ENCODE measurements at places on chromosomes 4 and X. TPM values are rescaled to one million over a fixed set of nuclear protein-coding genes. Genes with fewer than 3 reads are reported as not detected.

- DNase-seq: no peak
Observed at GRCh38 chrX:16814597-16814996, 28.3 kb downstream of the TXLNG start.

Gene RHOXF1
- total RNA-seq: not detected

Gene TTC29
- not detected for total RNA-seq

Gene SLC2A9
- total RNA-seq: not detected

Gene DCAF4L1
- not detected for total RNA-seq

GRCh38 chr4:180558427-180558826 lies 1684.8 kb upstream of the TENM3 start:
- DNase-seq: no peak

Gene AMER1
- total RNA-seq: 2.8 TPM

GRCh38 chrX:29071525-29072320 lies 484.5 kb downstream of the IL1RAPL1 start:
- no peak for DNase-seq

Gene KANTR
- total RNA-seq: 4.4 TPM

GRCh38 chrX:129932821-129933321 lies 26.9 kb downstream of the UTP14A start:
- no peak for DNase-seq

DNA sequence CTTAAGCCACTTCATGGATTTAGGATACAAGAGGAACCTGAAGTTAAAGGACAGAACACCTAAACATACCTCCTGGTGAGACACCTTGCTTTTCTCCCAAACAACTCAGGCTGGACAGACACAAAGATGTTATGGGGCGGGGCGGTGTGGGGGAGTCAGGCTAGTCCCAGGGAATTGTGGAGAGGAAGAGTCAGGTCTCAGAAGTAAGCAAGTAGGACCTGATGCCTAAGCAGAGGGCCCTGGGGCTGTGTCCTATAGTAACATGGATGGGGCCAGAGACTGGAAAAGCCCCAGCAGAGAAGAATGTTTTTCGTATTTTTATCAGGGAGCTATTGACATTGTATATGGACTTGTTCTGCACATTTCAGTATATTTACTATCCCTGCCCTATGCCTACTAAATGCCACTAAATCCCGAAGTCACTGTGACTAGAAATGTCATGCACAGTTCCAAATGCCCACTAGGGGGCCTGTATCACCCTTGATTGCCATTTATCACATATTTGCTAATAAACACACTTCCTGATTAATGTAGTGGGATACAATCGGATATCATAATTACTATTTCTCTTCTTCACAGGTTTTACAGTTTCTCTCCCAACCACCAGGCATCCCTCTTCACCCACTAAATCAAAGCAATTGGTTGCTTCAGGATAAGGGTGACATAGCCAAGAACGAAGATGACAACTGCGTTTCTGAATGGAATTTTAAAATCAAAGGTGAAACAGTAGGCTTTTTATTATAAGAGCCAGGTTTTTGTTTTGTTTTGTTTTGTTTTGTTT lies 23.8 kb upstream of the ARHGAP10 start:
- DNase-seq: peak; percentile 61

GRCh38 chr4:70895811-70896491 lies 6.2 kb upstream of the MOB1B start:
- no peak for DNase-seq

DNA sequence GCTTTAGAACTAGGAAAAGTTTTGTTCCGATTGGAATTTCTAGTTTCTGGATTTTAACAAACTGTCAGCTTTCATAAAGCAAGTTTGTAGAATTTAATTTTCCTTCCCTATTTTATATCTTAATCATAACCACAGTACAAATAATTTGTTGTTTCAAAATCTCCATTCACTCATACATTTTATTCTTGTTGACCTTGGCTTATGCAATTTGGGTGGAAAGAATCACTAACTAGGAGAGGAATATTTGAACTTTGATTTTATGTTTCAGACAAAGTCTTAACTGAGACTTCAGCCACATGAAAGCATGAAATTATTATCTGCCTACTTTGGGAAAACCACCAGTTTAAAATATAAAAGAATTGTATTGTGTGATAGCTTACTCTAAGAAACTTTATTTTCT lies 427.9 kb downstream of the SPRY1 start:
- no peak for DNase-seq

Gene MAGEA9B
- total RNA-seq: not detected

- DNase-seq: no peak
Observed at GRCh38 chr4:123412091-123412505, 15.5 kb downstream of the SPRY1 start.

GRCh38 chr4:147785129-147785528 lies 53.2 kb downstream of the ARHGAP10 start:
- DNase-seq: no peak

Gene PRICKLE3
- 2.8 TPM for total RNA-seq

DNA sequence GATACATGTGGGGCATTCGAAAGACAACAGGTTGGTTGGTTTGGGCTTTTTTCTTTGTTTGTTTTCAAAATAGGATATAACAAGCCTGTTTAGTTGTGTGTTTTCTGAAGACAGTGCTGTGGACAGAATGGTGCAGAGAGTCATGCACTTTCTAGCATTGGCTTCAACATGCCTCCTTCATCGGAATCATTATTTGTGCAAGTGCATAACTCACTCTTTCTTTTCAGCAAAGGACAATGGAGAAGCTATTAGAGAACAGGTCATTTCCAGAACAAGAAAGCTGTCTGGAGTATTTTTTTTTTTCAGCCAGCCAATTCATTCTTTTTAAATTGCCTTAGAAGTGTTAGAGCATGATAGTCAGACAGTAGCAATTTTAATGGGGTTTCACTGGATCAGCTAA lies 225.8 kb downstream of the STK32B start:
- DNase-seq: no peak

DNA sequence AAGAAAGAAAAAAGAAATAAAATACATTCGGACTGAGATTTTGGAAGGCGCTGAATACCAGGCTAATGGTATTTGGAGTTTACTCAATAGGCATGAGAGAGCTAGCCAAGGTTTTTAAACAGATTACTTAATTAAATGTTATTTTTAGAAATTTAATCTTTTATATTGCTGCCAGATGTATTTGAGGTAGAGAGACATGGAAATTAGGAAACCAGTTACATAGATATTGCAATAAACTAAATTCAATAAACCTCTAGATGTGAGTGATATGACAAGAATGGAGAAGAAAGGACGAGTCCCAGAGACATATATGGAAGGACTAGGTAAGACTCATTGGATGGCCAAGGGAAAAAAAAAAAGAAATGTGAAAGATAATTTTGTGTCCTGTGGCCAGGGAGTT lies 38.5 kb upstream of the IL13RA1 start:
- DNase-seq: no peak

GRCh38 chr4:33924811-33925210 lies 2319.5 kb downstream of the ARAP2 start:
- peak; percentile 8 for DNase-seq

GRCh38 chr4:97646997-97647396 lies 496.3 kb downstream of the STPG2 start:
- peak; percentile 14 for DNase-seq

GRCh38 chr4:95360256-95360903 lies 188.4 kb downstream of the UNC5C start:
- DNase-seq: no peak

Gene HOPX
- not detected for total RNA-seq

GRCh38 chr4:17490575-17491059 lies 21.3 kb downstream of the QDPR start:
- no peak for DNase-seq

GRCh38 chrX:30568136-30568535 lies 9.4 kb downstream of the TASL start:
- DNase-seq: peak; percentile 84

DNA sequence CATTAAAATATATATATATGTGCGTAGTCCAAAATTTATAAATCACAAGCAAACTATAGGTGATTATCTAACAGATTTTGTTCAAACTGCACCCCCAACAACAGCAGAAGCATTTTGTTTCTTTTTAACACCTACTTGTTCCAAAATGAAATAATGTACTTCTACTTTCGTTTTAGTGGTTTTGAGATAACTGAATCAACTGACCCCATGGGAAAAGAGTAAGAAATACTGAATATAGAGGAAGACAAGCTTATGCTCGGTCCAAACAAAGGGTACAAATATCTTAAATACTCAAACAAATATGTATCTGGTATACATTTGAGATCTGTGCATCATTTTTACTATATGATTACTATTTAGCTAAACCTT lies 22.4 kb downstream of the MAP7D3 start:
- DNase-seq: no peak

DNA sequence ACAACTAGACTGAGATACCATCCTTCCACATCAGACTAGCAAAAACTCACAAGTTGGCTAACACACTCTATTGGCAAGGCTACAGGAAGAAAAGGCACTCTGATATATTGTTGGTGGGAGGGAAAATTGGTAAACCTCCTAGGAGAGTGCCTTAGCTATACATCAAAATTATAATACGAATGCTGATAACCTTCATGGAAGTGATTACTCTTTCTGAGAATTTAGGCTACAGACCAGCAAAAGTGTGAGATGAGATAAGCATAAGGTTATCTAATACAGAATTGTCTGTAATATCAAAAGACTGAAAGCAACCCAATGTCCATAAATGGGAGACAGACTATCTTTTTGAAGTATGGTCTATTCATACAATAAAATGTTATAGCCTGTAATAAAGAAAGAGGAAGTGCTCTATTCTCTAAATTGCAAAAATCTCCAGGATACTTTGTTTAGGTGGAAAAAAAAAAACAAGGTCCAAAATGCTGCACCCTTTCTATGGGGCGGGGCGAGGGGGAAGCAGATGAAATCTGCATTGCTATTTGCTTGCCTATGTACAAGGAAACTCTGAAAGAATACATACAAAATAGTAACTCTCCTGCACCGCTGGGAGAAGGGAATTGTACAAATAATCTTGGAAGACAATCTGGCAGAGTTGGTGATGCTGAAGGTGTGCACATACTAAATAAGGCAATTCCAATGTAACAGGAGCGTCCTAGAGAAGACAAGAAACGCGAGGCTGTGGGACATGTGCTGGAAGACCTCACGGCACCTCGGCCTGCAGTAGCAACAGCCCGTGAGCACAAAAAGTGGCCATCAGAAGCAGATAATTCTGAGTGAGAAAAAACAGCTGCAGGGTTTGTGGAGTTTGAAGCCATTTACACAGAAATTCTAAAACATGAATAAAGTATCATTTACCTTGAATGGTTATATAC lies 109.7 kb downstream of the AFAP1 start:
- DNase-seq: no peak

Gene ZBED1
- 31.6 TPM for total RNA-seq

GRCh38 chr4:76752861-76753501 lies 145.0 kb downstream of the SOWAHB start:
- peak; percentile 85 for DNase-seq

GRCh38 chr4:174494726-174495125 lies 27.6 kb downstream of the HPGD start:
- DNase-seq: no peak
